M059J (cell line): ENCODE measurements at places on chromosomes 12 and 14. TPM values are rescaled to one million over a fixed set of nuclear protein-coding genes. Genes with fewer than 3 reads are reported as not detected.

The WIF1 gene
- 0.07 TPM in 1 of 2 replicates, not detected in the other for total RNA-seq

GRCh38 chr12:129973236-129973961 lies 69.6 kb upstream of the TMEM132D start:
- DNase-seq, result no peak

The TAS2R46 gene
- total RNA-seq, result not detected in 2 replicates

GRCh38 chr12:62537551-62537950 lies 70.9 kb downstream of the MON2 start:
- DNase-seq, result peak; percentile 57

- peak; percentile 39 for DNase-seq
Measured at GRCh38 chr12:69239922-69240630, 707 bp downstream of the CPSF6 start.

The RDH12 gene
- total RNA-seq, result 0.05 and 0.20 TPM in 2 replicates

DNA sequence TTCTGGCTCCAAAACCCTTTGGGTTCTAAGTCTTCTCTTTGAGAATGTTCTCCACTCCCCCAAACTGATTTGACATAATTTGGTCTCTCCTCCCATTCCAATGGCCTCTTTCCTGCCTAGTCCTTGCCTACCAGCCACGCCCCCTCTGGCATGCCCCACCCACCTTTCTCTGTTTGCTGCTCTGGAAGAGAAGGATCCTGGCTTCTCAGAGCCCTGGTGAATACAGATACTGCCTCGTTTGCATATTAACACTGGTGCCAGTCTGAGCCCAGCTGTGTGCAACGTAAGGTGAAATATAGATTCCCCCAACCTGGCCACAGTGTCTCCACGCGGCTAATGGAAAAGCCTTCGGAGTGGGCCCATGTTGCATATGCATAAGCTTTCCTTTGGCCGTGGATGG lies 79.7 kb downstream of the PAPOLA start:
- no peak for DNase-seq

The DHRS2 gene
- total RNA-seq, result 11.9 and 16.8 TPM in 2 replicates

DNA sequence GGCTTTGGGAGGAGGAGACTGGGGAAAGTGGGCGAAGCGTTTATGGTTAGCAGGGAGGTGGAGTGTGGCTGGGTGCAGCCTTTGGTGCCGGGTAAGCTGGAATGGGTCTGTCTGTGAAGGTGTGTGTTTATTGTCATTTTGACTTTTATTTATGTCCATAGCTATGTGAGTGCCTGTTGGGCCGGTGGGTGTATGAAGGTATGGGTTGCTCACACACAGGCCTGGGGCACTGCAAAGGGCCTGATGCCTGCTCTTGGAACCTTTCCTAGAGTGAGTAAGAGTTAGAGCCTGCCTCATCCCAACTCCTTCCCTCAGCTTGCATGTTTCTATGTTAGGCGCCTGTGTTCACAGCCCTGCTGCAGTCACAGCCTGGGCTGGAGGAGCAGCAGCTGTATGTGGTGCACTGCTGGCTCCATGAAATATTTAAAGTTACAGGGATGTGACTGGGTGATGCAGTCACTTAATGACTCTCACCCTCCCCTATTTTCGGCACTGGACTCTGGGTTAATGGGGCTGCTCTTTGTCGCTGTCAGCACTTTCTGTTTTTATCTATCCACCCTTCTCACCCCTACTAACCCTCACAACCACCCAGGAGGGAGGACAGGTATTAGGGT lies 2.6 kb upstream of the PPP1R1A start:
- DNase-seq, result no peak

- no peak for DNase-seq
Measured at GRCh38 chr14:48568688-48569087, 893.3 kb upstream of the MDGA2 start.

DNA sequence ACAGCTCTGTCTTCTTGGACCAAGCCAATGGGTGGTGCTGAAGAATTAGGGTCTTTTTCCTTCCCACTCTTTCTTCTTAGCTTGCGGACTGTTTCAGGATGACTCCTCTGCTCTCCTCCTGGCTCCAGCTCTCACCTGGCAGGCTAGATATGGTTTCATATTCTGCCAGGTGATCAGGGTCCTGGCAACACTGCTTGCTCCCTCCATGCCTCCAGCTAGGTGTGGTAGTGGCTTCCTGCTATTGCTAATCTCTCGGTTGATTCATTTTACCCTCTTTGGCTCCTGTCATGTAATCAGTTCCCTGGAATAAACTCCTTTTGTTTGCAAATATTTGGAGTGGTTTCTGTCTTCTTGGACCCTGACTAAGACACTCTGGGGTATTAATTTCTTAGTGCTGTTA lies 4.3 kb upstream of the GZMH start:
- DNase-seq, result no peak

The EIF2S3B gene
- total RNA-seq, result 0.64 and 1.1 TPM in 2 replicates

- no peak for DNase-seq
Measured at GRCh38 chr12:125171267-125171666, 106.0 kb downstream of the AACS start.

The CD9 gene
- total RNA-seq, result 72.4 and 86.2 TPM in 2 replicates
